CD4-positive, alpha-beta T cell (primary cell): ENCODE measurements at places on chromosomes 7 and 10.

DNA sequence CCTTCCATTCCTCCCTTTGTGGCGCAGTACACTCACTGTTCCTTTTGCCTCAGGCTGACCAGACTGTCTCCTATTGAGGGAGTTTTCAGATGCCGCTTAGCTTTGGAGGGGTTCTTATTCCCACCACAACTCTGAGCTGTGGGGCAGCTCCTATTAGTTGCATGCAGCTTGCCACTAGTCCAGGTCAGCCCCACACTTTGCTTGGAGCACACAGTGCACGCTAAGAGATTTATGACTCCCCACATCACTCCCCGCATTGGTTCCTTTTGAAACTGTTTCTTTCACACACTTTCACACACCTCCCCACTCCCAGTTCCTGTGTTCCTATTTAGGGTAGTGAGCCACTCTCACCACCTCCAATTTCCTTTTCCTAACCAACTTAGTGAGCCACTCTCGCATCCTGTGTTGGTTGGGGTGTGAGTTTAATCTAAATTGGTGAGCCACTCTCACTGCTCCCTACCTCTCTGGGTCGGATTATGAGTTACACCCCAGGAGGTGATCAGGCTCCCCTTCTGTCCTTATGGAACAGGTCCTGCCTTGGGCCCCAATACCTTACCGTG, 10.4 kb upstream of the ZNF485 start:
- DNase-seq = no peak

DNA sequence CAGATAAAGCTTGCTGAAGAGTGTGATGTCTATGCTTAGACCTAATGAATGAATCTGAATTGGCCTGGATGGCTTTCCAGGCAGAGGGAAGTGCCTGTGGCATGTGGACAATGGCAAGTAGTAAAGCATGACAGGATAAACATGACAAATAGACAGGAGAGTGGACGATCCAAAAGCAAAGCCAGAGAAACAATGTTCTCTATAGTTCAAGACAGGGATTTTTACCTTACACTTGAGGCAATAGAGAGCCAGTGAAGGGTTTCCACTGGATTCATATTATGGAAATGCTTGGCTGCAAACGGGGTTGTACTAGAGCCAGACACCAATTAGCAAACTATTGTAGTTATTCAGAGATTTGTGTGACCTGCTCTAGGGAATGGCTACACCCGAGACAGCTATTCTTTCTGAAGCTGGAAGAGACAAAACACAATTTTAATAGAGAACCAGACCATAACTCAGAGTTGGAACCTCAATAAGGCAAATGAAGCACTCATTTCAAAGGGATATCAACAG, 2.3 kb downstream of the AGMO start:
- DNase-seq = no peak

DNA sequence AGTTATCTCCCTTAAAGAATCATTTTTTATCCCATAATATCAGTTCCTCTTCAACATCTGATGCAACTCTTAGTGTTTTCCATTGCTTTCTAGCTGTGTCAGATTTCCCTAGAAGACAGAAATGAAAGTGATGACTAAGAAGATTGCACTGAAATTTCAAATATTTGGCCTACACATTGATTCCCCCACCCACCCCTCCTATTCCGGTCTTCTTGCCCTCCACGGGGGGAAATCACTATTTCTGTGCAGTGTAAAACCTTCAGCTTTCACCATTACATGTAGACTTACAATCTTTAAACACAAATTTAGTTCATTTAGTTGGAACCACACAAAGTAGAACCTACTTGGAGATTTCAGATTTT, 63.7 kb upstream of the IL6 start:
- DNase-seq = peak; percentile 20

DNA sequence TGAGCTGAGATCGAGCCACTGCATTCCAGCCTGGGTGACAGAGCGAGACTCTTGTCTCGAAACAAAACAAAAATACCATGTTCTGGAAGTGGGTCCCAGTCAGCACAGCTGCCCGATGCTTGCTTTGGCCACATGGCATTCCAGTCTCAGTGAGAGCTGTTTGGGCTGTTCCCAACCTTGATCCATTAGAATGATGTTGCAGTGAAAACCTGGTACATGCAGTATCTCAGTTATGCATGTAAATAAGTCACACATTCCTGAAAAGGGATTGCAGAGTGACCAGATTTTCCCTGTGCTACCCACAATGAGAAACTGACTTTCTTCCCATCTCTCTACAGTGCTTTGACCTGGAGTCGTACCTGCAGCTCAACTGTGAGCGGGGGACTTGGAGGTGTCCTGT, 15.4 kb downstream of the ZMIZ2 start:
- no peak for DNase-seq

DNA sequence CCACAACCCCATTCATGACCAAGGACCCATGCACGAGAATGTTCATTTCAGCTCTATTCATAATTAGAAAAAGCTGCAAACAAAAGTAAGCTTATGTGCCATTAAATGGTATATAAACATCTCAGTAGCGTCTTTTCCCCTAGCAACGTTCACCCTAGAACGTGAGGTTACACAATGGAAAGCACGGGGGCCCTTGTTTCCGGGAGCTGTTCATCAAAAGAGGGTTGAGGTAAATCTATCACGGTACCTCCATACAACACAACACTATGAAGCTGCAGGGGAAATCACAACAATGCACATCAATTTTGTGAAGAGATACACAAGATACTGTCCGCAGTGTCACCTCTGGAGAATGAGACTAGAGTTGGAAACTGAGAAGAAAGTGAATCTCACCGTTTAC, 80.9 kb upstream of the DDC start:
- no peak for DNase-seq

GRCh38 chr7:91512958-91513357, 248.7 kb downstream of the FZD1 start:
- no peak for DNase-seq

DNA sequence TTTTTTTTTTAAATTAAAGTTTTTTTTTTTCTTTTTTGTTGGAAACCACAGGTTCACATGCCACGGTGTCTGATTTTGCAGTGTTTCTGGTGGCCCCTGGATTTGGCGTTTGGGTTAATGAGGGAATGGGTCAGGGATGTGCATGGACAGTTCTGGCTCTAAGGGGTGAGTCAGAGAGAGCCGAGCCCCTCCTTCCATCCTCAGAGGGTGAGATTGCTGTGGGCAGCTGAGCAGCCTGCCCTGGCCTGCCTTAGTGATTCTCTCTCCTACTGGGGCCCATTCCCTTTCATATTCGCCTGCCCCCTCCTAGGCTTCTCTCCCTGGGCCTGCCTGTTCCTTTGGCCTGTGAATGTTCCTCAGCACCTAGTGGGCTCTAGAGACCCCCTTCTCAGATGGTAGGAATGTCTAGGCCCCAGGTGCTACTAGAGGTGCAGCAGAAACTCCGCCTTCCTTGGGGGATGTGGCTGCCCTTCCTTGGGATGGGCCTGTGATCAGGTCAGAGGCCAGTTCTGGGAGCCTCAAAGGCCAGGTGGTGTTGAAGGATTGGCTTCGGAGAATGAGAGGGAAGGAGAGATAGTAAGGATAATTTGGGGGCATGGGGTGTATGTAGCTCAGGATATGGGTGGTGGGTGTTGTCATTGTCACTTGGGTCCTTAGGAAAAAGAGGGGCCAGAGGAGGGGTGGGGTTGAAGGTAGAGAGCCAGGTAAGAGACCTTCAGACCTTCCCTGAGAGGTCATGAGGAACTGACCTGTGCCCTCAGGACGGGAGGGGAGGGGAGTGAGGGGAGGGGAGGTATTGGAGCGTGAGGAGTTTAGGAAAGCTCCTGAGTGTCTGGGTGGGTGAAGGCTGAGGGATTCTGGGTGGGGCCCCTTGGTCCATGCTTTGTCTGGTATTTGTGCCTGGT, 19.8 kb downstream of the TSPAN14 start:
- no peak for DNase-seq

GRCh38 chr7:44489955-44490350, 505 bp downstream of the NUDCD3 start:
- peak; percentile 48 for DNase-seq

- DNase-seq = no peak
These were observed 35.4 kb downstream of the AKR1B15 start for GRCh38 chr7:134584290-134584689.

DNA sequence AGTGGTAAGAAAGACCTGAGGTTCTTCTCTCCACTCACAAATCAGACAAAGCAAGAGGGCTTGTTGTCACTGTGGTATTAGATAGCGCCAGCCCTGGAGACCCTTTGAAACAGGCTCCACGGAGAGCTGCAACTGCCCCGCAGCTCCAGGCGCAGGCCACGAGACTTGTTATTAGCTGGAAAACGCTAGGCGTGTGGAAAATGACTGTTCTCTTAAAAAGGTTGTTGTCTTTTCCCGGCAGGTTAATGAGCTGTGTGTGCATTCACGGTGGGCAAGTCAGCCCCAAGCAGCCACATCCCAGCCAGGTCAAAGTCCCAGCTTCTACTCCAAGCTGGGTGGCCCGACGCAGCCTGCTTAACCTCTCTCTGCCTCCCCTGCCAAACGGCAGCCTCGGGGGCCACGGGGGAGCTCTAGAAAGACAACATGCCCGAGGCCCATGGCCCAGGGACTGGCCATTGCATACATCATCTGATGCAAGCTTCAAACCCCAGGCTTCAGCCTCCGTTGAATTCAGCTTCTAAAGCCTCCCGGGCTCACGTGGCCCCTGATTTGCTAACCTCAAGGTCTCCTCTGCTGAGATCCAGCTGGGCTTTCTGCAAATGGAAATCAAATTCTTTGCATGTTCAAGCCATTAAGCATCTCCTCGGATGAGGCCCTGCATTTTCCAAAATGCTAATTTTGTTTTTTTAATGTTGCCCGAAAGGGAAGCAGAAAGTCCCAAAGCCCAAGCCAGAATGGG, 61.3 kb upstream of the DNAAF5 start:
- DNase-seq = no peak

- no peak for DNase-seq
These were observed 7.2 kb downstream of the CYP3A5 start for GRCh38 chr7:99672573-99672972.

GRCh38 chr7:523347-524336, 4.0 kb upstream of the PDGFA start:
- DNase-seq = no peak

- DNase-seq = no peak
These were observed 12.4 kb upstream of the ACTA2 start for GRCh38 chr10:88964869-88965415.

GRCh38 chr10:824946-825345, 106.6 kb downstream of the LARP4B start:
- DNase-seq = no peak

- no peak for DNase-seq
These were observed 104.1 kb downstream of the AOAH start for GRCh38 chr7:36620166-36620708.

DNA sequence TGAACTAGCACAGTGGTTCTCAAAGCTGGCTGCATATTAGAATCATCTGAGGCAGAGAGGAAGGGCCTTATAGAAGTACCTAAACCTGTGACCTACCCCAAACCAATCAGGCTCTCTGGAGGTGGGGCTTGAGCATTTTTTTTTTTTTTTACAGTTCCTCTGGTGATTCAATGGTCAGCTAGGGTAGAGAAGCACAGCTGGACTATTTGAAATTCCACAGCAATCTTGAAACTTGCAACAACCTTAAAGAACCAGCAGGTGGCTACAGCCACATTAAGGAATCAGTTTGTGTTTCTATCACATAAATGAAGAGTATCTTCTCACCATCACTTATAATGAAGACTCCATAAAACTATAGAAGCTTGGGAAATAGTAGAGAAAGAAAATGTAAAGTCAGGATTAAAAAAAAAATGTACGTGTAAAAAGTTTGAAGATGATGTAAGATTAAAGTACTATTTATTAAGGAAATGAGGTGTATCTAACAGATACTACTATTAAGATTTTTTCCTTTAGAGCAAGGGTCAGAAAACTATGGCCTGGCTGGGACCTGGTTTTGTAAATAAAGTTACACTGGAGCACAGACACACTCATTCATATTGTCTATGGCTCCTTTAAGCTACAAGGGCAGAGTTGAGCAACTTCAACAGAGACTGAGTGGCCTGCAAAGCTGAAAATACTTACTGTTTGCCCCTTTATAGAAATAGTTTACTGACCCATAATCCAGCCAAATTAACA, 3.8 kb downstream of the RTKN2 start:
- no peak for DNase-seq

DNA sequence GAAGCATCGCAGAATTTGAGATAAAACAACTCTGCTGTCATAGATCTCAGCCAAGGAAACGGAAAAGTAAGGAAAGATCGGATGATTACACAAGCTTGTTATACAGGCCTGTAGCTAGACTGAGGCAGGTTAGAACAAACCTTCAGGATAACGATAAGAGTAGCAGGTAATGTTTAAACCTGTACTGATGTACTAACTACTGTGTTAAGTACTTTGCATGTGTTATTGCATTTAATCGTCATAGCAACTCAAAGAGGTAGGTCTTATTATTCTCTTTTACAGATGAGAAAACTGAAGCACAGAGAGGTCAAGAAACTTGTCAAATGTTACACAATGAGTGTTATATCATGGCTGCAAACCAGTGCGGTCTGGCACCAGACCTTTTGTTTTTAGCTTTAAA, 352.5 kb downstream of the GPAM start:
- no peak for DNase-seq

GRCh38 chr7:36456138-36456537, 66.5 kb downstream of the ANLN start:
- DNase-seq = no peak

GRCh38 chr10:18204039-18204835, 64.0 kb downstream of the CACNB2 start:
- DNase-seq = no peak

DNA sequence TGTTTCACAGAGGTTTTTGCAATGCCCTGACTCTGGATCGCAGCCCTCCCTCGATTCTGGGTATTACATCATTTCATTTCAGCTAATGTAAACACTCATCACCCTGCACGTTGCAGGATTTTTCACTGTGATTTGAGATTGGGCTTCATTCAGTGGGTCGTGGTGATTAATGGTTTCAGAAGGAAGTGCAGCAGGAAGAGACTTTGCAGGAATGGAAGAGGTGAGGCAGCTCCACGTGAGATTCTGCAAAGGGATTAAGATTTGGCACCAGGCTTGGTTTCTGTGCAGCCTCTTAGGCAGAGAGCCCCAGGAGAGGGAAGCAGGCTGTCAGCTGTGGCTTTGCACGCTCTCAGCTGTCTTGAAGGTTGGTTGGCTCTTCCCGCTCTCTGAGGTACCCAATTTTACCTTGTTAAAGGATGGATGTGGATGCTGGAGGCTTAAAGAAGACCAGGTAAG, 95.2 kb downstream of the PLCE1 start:
- no peak for DNase-seq

GRCh38 chr7:1696671-1697498, 26.8 kb downstream of the ELFN1 start:
- DNase-seq = no peak

DNA sequence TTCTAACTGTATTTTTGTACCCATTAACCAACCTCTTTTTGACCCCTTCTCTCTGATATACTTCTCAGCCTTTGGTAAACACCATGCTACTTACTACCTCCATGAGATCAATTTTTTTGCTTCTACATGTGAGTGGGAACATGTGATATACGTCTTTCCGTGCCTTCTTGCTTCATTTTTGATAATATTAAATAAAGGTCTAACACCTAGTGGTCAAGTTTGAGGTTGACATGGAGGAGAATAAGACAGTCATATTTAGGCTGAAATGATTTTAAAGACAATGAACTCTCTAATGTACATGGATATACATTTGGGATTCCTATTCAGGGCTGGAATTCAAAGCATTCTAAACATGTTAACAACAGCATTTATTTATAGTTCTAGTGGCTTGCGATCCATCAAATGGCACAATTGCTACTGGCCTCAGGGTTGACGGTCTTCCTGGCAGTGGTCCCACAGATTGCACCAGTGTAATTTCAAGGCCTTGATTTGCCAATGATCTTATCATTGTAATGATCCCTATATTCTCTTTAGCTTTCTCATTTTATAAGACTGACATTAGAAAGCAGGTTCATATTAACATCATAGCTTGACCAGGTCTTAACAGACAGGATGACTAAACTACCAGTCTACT, 315.9 kb upstream of the ETV1 start:
- no peak for DNase-seq

- no peak for DNase-seq
These were observed 154.4 kb upstream of the MKLN1 start for GRCh38 chr7:131173145-131173890.
